ENCODE measurements at places on chromosomes 4 and X.

- no peak for DNase-seq
Observed at GRCh38 chr4:25818371-25818871, 44.4 kb downstream of the SEL1L3 start.

GRCh38 chr4:17618926-17619325 lies 4.5 kb downstream of the MED28 start:
- no peak for DNase-seq

GRCh38 chr4:127118681-127119080 lies 514.1 kb upstream of the INTU start:
- DNase-seq, result no peak

GRCh38 chr4:7171191-7171900 lies 21.0 kb upstream of the SORCS2 start:
- no peak for DNase-seq

DNA sequence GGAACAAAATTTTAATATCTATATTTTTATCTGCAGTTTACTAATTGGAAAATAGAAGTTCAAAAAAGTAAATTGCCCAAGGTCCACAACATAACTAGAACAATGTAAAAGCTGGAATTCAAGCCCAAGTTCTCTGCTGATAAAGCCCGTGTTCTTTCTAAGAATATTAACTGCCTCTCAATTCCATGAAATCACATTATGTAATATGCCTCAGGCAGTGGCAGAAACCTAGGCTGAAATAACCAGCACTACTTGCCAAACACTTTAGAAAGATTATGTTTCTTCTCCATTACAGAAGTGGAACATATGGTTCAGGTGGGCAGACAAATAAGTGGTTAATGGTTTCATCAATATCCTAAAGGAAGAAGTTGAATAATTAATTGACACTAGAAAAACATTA lies 56.7 kb upstream of the ADGRL3 start:
- no peak for DNase-seq

DNA sequence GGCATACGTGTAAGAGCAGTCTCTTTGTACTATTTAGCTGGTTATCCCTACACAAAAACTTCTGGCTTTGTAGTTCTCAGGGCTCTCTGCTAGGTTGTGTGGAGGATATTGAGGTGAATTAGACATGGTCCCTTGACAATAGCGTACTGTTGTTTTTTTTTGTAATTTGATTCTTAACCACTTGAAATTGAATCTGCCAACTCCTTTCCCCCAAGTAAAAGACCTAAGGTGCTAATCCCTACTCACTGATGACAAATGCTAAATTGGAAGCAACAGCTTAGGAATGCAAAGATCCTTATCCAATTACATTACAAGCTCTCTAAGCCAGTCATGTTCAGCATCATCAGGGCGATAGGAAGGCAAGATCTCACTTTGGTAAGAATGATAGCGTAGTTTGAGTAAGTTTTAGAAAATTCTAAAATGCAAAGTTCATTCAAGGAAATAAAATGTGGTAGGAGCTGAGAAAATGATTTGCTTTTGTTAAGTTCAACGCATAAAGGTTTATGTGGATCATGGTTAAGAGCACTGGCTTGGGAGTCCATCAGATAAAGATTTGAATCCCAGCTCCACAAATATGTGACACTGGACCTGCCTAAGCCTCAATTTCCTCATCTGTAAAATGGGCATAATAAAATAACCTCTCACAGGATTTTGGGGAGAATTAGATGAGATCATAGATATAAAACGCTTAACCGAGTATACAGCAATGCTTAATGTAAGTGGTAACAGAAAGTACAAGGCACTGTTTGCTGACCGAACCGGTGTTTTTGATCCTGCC lies 39.3 kb downstream of the DOCK11 start:
- DNase-seq, result peak; percentile 61

DNA sequence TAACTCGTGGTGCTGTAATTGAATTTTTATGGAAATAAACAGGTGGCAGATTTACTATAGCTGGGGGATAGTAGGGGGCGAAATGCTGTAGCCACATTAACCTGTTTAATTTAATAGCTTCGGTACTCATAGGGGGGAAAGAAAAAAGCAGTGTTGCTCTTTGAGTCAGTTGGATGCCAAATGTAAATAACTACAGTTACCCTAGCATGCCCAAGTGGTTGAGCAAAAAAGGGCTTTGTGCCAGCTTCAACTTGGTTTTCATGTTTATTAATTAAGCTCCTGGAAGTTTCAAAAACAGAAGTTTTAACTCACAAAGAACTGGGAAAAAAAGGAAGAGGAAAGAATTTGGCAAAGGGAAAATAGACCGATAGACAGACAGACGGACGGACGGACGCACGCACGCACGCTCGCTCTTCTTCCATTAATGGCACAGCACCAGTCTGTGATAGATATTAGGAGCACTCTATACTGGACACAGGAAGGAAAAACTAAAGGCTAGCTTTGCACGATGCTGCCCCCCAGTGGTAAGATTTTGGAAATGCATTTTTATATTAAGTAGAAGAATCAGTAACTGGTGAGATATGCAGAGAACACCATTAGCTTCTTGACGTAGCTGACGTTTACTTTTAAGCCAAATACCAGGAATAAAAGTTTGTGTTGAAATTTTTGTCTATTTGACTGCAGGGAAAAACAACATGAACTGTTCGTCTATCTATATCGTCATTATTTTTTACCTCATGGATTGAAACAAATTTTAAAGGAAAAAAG lies 151.8 kb downstream of the SLC7A11 start:
- peak; percentile 80 for DNase-seq

DNA sequence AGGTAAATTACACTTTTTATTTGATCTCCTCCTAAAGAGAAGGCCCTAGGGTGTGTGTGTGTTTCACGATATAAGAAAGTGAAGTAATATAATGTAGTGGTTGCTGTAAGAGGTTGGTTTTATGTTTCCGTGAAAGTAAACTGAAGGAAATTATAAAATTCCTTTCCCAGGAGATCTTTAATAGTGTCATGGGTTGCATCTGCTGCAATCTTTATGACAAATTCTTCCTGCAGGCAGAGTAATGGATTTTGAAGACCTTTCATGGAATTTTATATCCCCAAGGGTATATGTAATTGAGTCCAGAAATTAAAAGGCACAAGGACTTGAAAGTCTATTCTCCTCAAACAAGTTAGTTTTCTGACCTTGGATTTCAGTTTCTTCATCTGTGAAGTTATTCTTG lies 538.6 kb downstream of the ANKRD50 start:
- DNase-seq, result no peak

DNA sequence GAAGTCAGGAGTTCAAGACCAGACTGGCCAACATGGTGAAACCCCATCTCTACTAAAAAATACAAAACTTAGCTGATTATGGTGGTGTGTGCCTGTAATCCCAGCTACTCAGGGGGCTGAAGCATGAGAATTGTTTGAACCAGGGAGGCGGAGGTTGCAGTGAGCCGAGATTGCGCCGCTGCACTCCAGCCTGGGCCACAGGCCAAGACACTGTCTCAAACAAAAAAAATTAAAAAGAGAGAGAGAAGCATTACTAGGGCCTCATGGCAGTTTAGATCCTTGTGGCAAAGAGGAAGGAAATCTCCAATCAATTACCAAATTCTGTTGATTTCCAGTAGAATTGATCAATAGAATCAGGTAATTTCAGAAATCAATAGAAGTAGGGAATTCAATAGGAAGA lies 16.8 kb upstream of the SLC34A2 start:
- DNase-seq, result no peak

DNA sequence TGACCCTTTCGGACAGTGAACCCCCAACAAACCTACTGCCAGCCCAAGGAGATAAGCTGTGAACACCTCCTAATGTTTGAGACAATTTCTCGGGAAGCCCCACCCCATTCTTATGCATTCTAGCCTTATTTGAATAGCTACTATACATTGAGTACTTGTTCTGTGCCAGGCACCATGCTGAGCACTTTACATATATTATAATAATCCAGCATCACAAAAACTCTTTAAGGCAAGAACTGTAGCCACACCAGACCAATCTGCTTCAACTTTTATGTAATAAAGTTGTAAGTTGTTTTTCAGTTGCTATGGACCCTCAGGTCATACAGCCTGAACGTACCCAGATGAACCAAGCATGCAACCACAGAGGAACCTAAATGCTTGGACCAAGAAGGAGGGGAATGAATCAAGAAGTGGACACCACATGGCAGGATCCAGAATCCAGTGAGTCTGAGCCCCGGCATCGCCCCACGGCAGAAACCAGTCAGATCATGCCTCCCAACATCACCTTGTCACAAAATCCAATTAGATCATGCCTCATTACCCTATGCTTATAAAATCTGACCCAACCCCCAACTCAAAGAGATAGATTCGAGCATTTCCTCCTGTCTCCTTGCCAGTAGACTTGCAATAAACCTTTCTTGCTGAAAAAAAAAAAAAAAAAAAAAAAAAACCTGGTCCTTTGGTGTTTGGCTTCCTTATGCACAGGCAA lies 225.0 kb downstream of the QDPR start:
- no peak for DNase-seq

DNA sequence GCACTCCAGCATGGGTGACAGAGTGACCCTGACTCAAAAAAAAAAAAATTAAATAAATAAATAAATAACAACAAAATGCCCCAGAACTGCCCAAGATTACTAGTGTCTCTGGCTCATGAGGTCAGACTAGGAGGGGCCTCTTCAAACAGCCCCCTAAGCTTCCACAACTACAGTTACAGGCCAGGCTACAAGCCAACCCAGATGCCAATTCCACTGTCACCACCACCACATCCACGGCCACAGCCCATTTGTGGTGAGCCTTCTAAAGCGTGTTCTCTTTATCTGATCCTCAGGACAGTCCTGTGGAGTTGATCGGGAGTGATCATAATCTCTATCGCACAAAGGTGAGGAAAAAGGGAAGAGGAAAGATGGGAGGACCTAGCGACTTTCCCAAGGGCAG lies 36.6 kb downstream of the IGFBP7 start:
- no peak for DNase-seq

- no peak for DNase-seq
Observed at GRCh38 chr4:140844061-140844460, 87.9 kb upstream of the TBC1D9 start.

- no peak for DNase-seq
Observed at GRCh38 chrX:149858592-149858991, 22.4 kb upstream of the MAGEA8 start.

- DNase-seq, result no peak
Observed at GRCh38 chr4:24988776-24989175, 42.0 kb downstream of the LGI2 start.

GRCh38 chrX:140697618-140698017 lies 11.9 kb upstream of the LINC00632 start:
- no peak for DNase-seq

GRCh38 chrX:24262309-24262708 lies 51.6 kb downstream of the SUPT20HL2 start:
- no peak for DNase-seq

GRCh38 chrX:69556060-69557011 lies 52.2 kb downstream of the NALF2 start:
- DNase-seq, result peak; percentile 4

GRCh38 chrX:119654112-119654531 lies 38.8 kb downstream of the SEPTIN6 start:
- no peak for DNase-seq

GRCh38 chr4:169293343-169294176 lies 22.8 kb upstream of the SH3RF1 start:
- no peak for DNase-seq

DNA sequence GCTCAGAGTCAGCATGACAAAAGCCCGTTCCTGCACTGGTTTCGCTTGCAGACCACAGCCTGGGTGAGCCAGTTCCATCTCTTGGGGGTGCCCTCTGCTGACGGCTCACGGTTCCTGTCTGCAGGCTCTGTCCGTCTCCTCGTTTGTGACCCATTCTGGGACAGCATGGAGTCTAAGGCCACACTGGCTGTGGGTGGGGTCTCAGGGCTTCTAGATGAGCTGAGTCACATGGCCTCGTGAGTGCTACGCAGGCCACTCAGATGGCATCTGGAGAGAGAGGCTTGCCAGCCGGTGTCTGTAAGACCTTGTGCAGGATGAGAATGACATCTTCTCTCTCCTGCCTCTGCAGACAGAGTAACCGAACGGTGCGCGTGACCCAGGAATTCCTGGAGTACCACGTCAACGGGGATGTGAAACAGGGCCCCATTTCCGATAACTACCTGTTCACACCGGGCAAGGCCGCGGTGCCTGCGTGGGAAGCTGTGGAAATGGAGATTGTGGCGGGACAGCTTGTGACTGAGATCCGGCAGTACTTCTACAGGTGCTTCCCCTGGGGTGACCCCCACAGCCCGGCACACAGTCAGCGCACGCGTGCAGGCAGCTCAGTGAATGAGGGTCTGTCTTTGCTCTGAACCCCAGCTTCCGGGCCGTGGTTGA lies 31.6 kb upstream of the MRFAP1 start:
- no peak for DNase-seq

- no peak for DNase-seq
Observed at GRCh38 chr4:168666531-168666930, 169.7 kb downstream of the PALLD start.

GRCh38 chr4:56410247-56411062 lies 23.2 kb upstream of the AASDH start:
- no peak for DNase-seq
